Peyer's patch (tissue), 4 donors: ENCODE measurements at places on chromosomes 1 and 21. TPM values are rescaled to one million over a fixed set of nuclear protein-coding genes. Genes with fewer than 3 reads are reported as not detected.
A peak's percentile ranks its signal among the peaks of the same experiment; 100 is the strongest.

DNA sequence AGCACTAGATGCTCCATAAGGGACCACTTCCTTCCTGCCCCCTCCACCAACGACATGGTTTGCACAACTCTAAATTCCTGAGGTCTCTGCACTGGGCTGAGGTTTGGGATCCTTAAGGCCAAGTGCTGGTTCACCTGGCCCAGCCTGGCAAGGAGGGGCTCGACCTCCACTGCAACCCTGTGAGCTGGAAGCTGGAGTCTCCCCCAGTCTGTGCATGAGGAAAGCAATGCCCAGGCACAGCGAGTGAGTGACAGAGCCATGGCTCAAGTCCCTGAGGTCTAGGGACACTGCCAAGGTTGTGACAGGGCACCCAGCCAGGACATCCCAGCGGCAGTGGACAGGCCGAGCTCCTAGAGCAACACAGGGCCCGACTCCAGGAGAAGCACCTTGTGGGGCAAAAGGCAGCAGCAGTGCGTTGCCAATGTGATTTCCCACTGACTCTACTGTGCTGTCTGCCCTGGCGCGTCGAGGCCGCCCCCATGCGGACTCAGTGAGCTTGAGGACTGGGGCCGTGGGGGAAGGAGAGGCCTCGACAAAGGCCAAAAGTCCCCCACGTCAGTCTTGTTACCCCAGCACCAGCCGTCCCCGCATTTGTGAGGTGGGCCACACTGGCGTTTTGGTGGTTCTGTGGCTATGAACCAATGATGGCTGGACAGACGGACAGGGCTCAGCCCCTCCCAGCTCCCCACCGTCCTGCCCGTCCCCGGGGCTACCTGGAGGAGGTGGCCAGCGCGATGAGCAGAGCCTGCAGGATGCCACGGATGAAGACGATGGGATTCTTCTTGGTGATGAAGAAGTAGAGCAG lies 30.0 kb downstream of the PODN start:
- H3K4me1 ChIP-seq: no peaks in the 10 kb centered on the region
- no peak overlapping the region for H3K4me3 ChIP-seq
- no peaks in the 10 kb centered on the region for H3K36me3 ChIP-seq
- no peak for DNase-seq
- H3K27ac ChIP-seq: no peak overlapping the region

GRCh38 chr1:54390655-54391054 lies 15.5 kb downstream of the SSBP3 start:
- no peak for DNase-seq
- no peak overlapping the region for H3K4me3 ChIP-seq
- no peak overlapping the region for H3K27ac ChIP-seq
- H3K4me1 ChIP-seq: no peaks in the 10 kb centered on the region
- no peaks in the 10 kb centered on the region for H3K27me3 ChIP-seq

GRCh38 chr1:151539321-151540020 lies 638 bp upstream of the TUFT1 start:
- H3K36me3 ChIP-seq: no peaks in the 10 kb centered on the region
- no peaks in the 10 kb centered on the region for H3K27me3 ChIP-seq
- peaks cover 18% of the 10 kb centered on the region for H3K4me1 ChIP-seq
- DNase-seq: peak; percentile 57
- peak overlapping the region; percentile 68 for H3K27ac ChIP-seq
- peak overlapping the region; percentile 51 for H3K4me3 ChIP-seq

DNA sequence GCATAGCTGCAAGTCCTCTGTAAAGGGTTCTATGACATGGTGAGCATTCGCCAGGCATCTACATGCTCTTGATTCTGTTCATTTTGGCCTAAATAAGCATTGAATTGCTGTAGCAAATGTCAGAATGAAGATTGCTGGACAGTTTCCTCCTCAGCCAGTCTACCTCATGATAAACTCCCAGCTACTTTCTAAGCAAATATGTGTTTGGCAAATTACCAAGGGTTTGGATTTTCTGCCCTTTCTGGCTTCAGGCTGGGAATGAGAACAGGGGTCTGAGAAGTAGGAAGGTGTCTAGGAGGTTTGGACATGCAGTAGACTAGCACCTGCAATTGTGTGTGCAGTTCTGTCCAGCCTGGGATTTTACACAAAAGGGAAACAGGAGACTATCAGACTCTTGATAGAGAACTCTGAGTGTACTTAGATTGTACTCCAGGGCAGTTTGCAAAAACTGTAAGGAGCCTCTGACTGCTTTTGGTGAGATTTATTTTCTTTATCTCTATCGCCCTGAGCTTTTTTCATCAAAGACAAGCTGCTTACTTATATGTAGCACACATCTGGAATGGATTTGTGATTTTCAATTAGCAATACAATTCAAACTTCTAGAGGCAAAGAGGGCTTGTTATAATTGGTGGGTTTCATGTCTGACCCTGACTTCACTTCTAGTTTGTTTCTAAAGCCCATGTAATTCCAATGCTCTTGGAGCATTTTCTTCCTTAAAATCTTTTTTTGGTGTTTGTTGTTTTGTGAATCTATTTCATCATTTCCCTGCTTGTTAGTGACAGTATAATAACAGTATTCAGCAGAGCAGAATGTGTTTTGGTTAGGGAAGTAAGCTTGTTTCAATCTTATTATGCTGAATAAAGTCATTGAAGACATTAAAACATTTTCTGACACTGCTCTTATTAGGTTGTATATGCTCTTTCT lies 150.8 kb downstream of the VPS13D start:
- no peak overlapping the region for H3K4me3 ChIP-seq
- no peaks in the 10 kb centered on the region for H3K4me1 ChIP-seq
- H3K36me3 ChIP-seq: peaks cover 49% of the 10 kb centered on the region
- H3K27me3 ChIP-seq: no peaks in the 10 kb centered on the region
- no peak for DNase-seq

The MORC3 gene
- 32.4 TPM for total RNA-seq

The FCAMR gene
- total RNA-seq: 1.5 TPM
